ENCODE measurements at places on chromosomes 2 and 18.

DNA sequence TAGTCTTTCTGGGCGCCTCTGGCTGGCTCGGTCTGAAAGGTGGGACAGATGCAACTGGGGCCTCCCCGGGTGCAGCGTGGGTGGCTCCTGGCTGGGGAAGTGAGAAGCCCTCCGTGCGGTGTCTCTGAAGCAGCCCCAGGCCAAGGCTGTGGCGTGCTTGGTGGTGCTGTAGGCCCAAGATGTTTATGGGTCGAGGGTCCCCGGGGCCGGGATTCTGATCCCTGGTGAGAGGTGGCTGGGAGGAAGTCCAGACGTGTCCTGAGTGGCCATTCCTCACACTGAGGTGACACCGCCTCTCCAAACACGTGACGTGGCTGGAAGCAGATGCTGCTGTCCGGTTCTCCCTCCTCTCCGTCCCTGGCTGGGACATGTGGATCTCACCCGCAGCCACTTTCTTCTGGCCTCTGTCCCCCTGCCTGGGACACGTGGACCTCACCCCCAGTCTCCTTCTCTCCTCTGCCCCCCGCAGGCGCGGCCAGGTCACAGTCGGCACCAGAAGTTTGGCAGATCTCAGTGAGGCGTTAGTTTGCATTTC, 12.6 kb downstream of the RTP5 start:
- DNase-seq, result peak; percentile 75

DNA sequence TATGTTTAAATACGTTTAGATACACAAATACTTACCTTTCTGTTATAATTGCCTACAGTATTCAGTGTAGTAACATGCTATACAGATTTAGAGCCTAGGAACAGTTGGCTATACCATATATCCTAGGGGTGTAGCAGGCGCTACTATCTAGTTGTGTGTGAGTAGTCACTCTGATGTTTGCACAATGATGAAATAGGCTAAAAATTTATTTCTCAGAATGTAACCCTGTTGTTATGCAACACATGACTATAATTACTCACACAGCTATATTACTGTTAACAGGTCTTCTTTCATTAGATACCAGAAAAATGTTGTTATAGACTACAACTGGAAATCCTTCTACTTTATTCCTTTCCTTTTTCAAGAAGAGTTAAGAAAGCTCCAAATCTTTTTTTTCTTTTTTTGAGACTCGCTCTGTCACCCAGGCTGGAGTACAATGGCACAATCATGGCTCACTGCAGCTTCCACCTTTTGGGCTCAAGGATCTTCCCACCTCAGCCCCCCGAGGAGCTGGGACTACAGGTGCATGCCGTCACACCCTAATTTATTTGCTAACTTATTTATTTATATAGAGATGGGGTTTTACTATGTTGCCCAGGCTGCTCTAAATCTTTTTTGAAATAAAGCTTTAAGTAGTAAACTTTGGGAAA, 48.5 kb downstream of the C2orf74 start:
- DNase-seq, result no peak

GRCh38 chr2:201827621-201828020, 21.3 kb downstream of the CDK15 start:
- no peak for DNase-seq

- DNase-seq, result no peak
Observed at GRCh38 chr2:215527736-215528135, 91.9 kb upstream of the FN1 start.

- no peak for DNase-seq
Observed at GRCh38 chr2:86596118-86596517, 27.5 kb downstream of the RNF103 start.

DNA sequence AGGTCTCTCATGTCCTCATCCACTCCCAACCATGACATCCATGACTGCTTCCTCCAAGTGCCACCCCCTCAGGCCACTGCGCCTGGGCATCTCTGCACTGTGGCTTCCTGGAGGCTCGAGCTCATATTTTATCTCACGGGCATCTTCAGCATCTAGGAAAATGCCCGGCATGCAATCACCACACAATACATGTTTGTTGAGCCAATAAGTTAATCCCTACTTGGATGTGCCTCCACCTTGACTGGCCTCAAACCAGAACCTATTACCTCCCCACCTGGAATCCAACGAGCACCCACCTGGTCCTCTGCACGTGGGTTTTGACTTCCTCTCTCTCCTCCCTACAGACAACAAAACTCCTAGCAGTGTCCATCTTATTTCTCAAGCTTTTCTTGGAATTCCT, 198.9 kb upstream of the REV1 start:
- no peak for DNase-seq

- DNase-seq, result no peak
Observed at GRCh38 chr2:159998961-159999360, 63.5 kb downstream of the PLA2R1 start.

DNA sequence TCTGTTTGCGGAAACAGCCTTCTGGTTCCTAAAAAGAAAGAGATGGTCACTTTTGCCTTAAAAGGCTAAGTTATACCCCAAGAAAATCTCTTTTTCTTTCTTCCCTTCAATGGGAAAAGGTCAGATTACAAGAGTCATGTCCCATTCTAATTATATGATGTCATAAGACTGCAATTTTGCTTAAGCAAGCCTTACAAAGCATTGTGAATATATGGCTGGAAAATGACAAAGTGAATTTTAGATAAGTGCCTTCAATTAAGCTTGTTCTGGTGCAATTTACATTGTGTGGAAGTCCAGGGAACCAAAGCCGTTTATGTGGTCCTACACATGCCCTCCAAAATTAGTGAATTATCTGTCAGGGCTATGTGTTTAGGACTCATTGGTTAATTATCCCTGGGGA, 7.6 kb upstream of the BMP10 start:
- no peak for DNase-seq

GRCh38 chr2:189188115-189188805, 8.7 kb upstream of the COL5A2 start:
- DNase-seq, result no peak

GRCh38 chr2:233353101-233353768, 1.1 kb upstream of the DGKD start:
- DNase-seq, result no peak

- no peak for DNase-seq
Observed at GRCh38 chr18:8758466-8758865, 53.1 kb downstream of the MTCL1 start.

All from stimulated activated CD4-positive, alpha-beta T cell treated with anti-CD3 and anti-CD28 coated beads, Interleukin-4, amount 100 ng/mL, for 1 hour (primary cell).